ENCODE measurements at places on chromosomes 1 and 21.

- DNase-seq: no peak
Measured at GRCh38 chr1:7705048-7705907, 65.8 kb upstream of the VAMP3 start.

DNA sequence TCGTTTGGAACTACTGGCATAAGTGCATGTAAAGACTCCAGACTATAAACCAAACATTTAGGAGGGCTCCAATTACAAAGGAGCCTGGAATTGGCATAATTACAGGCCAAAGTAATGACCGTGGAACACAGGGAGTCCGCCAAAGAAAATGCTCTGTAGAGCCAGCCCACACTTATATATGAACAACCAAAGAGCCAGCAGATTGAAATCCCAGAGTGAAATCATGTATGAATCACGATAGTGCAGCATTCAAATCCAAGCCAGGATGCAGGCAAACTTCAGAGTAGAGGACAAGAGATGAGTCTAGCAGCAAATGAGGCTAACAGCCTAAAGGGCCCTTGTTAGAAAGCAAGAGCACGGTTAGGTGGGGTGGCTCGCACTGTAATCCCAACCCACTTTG, 13.1 kb downstream of the VPS26C start:
- no peak for DNase-seq

GRCh38 chr1:60101516-60101915, 27.9 kb upstream of the C1orf87 start:
- no peak for DNase-seq

GRCh38 chr1:38231941-38232340, 185.3 kb upstream of the POU3F1 start:
- DNase-seq: no peak

- no peak for DNase-seq
Measured at GRCh38 chr1:30151826-30152225, 571.6 kb downstream of the MATN1 start.

DNA sequence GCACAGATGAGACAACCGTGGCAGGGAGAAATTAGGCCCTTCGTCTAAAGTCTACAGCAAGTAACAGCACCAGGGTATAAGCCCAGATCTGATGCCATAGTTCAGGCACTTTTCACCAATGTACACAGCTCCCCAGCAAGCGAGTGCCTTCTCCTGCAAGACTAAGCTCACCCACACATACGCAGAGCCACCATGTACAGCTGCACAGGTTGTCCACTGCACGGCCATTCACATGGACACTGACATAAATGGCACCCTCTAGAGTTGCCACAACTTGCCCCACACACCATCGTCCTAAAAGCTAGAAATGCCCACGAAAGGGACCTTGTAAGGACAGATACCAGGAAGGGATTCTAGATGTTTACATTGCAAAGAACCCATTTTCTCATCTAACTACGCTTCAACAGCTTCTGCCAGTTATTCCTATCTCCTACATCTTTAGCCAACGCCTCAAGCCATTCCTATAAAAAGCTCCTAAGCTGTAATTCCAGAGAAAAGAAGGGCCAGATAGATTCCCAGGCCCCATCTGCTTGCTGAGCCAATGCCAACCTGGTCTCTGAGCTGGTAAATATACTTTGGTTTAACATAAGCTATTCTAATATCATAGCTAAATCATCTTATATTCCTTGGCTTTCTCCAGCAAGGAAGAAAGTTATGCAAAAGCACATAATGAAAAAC, 174.0 kb upstream of the KAZN start:
- no peak for DNase-seq

- DNase-seq: no peak
Measured at GRCh38 chr1:201104141-201104540, 8.1 kb downstream of the CACNA1S start.

GRCh38 chr1:201456499-201457309, 12.3 kb downstream of the PHLDA3 start:
- DNase-seq: no peak

DNA sequence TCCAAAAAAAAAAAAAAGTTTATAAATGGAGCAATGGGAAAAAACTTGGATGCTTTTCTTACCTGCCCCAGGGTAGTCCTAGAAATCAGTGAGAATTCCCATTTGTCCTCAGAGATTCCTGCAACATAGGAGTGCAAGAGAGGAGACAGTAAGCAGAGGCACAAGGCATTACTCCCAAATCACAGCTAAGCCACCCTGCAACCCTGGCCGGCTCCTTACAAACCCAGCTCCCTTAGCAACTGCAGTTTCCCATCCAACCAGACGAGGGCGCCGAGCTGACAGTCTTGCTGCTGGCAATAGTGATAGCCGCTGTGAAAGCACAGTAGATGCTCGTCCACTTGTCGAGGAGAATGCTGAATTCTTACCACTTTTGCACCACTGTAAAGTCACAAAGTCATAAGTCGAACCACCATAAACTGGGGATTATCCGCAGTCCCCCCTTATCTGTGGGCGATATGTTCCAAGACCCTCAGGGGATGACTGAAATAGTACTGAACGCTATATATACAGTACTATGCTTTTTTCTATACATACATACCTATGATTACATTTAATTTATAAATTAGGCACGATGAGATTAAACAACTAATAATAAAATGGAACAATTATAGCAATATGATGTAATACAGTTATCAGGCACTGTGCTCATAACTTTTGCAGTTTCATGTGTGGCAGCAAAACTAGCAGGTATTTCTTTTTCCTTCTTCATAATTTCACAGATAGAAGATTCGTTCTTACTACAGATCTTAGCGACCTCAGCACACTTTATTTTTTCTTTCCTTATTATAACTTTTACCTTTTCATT, 6.0 kb upstream of the PITHD1 start:
- DNase-seq: peak; percentile 82

- no peak for DNase-seq
Measured at GRCh38 chr1:42469727-42470126, 6.6 kb downstream of the CCDC30 start.

GRCh38 chr1:92346866-92347640, 48.2 kb downstream of the RPAP2 start:
- DNase-seq: no peak

DNA sequence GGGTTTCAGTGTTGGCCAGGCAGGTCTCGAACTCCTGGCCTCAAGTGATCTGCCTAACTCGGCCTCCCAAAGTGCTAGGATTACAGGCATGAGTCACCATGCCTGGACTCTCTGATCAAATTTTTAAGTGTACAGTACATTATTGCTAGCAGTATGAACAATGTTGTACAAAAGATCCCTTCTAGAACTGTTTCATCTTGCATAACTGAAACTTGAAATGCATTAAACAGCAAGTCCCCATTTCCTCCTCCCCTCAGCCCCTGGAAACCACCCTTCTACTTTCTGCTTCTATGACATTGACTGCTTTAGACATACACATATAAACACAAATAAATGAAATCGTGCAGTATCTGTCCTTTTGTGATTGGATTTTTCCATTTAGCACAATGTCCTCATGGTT, 463.4 kb downstream of the PTPRC start:
- no peak for DNase-seq

DNA sequence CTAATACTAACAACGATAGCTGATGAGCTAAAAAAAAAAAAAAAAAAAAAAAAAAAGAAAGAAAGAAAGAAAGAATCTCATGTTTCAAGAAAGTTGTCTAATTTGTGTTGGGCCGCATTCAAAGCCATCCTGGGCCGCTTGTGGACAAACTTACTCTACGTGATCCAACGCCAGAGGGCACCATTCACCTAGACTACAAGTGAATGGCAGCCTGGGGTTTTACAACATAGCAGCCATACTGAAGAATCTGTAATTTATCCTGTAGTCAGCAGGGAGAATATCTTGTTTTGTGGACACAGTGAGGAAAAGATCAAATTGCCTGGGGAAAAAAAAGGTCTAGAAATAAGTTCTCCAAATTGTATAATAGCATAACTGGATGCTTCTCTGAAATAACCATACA, 47.0 kb downstream of the CYP2J2 start:
- DNase-seq: no peak

DNA sequence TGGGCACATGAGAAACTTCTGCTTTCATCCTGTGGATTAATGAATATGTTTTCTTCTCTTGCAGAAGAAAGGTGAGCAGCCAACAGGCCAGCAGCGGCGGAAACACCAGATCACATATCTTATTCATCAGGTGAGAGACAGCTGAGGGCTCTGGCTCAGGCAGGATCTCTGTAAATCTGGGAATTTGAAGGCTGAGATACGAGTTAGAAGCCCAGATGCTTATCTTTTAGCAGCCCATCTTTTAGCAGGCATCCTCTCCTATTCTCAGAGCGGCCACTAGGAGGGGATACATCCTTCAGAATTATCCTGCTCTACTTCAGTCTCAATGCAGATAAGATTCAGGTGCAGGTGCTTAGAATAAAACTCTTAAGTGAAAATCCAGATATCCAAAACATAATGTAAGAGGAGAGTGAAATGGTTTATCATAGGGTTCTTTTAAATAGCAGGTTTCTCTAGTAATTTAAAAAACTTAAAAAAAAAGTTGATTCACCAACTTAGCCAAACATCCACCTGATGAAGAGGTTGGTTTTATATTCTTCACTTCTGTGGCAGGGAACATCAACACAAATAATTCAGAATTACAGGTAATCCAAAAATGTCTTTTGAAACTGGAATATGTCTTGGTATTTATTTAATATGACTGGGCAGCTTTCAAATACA, 19.3 kb downstream of the SH2D2A start:
- DNase-seq: peak; percentile 48

- DNase-seq: peak; percentile 16
Measured at GRCh38 chr1:198253668-198254067, 96.9 kb downstream of the NEK7 start.

GRCh38 chr1:204414016-204414415, 2.4 kb upstream of the PPP1R15B start:
- DNase-seq: no peak

GRCh38 chr1:95653618-95654017, 419.6 kb downstream of the RWDD3 start:
- no peak for DNase-seq

- no peak for DNase-seq
Measured at GRCh38 chr1:65195495-65196417, 47.8 kb downstream of the AK4 start.
